CD4-positive, alpha-beta T cell treated with Interleukin-6 for 4 hours (primary cell): ENCODE measurements at places on chromosomes 6 and 20.

DNA sequence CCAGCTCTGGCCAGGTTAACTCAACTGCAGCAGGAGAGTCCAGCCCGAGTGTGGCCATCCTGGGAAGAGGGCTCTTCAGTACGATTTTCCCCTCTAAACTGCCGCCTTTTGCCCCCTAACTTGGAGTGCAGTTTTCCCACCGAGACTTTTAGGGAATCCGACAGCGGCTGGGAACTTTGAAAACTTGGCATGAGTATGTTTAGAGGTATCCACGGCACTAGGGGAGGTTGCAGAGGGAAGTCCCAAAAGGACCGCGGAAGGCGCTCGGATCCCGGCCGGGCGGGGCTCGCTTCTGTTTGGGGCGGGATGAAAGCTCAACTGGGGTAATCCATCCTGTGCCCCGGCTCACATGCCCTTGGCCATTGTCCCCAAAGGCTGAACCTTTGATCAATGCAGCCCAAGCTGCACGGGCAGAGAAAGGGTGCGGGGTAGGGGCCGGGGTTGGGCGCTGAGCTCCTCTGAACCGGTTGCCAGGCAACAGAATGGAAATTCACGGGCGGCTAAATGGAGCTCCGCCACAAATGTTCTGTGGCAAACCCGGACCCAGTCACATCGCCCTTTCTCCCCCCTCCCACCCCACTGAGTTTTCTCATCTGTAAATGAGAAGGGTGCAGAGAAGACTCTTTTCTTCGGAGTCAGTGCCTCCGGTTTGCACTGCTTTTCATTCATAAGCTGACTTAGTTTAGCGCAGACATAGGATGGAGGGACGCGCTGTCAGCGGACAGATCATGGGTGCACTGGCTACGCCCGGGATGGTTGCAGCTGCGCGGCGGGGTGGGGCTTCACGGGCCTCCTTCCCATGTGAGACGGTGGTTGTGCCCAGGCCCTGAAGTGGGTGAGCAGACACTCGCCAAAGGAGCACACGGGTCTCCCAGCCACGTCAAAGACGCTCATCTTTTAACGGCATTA, 2.3 kb downstream of the BMP6 start:
- DNase-seq, result no peak

DNA sequence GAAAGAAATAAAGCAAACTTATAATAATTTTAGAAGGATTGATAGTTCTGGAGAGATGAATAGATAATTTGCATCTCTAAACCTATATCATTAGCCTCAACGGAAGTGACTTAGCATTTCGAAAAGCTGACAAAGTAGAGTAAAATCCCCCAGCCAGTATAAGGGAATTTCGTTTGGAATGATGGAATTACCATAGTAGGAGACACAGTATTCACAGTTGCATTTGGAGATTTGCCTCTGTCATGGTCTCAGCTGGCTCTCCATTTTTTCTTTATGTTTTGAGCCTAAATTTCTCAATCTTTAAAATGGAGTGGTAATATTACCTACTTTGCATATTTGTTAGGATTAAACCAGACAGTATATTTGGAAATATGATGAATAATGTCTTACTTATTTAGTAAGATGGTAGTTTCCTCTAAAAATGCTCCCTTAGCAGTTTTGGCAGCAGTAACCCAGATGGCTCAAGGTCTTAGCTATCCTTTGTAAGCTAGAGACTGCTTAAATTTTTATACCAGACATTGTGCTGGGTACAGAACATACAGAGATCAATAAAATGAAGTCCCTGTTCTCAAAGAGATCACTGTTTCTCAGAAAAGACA, 58.2 kb downstream of the SMAP1 start:
- DNase-seq, result no peak

GRCh38 chr6:133551847-133552341, 310.7 kb downstream of the EYA4 start:
- no peak for DNase-seq

- DNase-seq, result no peak
These were observed 69.6 kb downstream of the JAG1 start for GRCh38 chr20:10603971-10604864.

GRCh38 chr20:17469246-17470030, 61.7 kb downstream of the BFSP1 start:
- no peak for DNase-seq

- DNase-seq, result no peak
These were observed 137.6 kb downstream of the PLCB4 start for GRCh38 chr20:9206486-9206885.

DNA sequence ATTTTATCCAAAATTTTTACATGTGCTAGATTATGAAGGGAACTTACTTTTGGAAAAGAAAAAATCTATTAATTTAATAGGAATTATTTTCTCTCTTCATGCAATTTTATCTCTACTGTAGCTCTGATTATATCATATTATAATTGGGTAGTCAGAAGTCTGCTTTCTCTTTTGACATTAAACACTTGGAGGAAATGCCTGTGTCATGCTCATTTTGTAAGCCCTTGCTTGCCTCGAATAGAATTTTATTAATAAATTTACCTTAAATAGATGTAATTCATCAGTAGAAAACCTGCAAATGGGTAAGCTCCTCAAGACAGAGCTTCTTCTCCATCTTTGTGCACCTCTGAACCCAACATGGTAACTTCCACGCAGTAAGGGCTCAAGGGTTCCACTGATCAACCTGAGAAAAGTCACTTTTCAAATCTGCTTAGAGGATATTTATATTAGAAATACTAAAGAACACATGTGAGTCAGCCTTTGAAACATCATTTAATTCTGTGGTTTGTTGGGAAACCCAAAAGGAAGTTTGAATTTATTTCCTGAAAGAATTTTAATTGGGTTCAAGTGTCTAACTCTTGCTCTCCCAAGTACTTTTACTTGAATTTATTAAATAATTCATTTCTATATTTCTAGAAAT, 266.0 kb downstream of the ALDH8A1 start:
- DNase-seq, result no peak

DNA sequence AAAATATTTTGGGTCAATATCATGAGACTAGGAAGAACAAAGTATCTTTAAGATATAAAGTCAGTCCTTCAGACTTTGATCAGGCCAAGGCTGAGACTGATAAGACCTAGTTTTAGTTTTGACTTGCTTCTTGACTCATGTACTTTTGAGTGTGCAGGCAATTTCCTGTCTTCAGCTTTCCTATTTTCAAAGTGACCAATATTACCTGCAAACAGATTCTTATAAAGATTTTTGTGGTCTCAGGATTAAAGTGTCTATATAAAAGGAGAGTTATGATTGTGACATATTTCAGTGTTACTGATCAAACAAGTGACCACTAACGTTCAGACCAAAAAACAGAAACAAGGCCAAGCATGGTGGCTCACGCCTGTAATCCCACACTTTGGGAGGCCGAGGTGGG, 36.0 kb upstream of the AKIRIN2 start:
- no peak for DNase-seq

DNA sequence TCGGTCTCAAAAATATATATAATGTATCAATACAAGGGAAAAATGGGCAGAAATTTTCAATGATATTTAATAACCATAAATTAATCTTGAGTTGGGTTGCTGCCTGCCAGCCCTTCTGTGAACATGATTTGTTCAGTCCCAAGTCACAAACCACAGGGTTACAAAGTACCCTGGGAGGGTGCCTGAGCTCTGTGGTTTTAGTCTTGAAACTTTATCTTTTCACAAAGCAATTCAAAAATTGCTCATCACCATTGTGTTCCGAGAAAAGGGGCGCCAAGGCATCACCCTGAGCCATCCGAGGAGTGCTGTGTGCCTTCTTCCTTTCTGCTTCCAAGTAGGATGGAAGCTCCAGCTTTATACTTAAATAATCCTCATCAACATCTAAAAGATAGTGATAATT, 141.6 kb upstream of the AKAP12 start:
- DNase-seq, result no peak

- no peak for DNase-seq
These were observed 959.7 kb downstream of the KIF16B start for GRCh38 chr20:15613530-15613929.

GRCh38 chr20:46599227-46599987, 49.0 kb upstream of the OCSTAMP start:
- no peak for DNase-seq

DNA sequence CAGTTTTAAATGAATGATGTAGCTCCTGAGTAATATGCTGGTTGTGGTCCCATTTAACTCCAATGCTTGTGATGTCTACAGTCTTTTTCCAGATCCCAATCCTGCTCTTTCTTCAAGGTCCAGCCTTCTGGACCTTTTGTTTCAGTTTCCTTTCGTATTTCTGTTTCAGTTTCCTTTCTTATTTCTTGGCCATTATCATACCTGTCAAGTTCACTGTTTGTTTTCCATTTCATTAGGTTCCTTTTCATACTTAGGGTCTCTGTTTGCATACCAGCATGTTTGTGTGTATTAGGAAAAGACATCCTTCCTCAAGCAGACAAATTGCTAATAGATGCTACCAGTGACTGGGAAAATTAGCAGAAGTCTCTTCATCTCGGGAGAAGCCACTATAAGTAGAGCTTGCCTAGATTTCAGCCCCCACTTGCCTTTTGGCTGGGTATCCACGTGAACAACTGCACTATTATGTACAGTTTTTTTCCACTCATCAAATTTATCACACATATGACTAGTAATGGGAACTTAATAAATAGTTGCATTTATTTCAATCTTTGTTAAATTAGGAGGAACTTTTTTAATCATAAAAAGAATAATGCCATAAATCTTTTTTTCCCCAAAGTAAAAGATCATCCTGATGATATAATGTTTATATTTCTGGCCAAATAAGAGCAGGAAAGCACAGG, 583.4 kb downstream of the BCKDHB start:
- no peak for DNase-seq

DNA sequence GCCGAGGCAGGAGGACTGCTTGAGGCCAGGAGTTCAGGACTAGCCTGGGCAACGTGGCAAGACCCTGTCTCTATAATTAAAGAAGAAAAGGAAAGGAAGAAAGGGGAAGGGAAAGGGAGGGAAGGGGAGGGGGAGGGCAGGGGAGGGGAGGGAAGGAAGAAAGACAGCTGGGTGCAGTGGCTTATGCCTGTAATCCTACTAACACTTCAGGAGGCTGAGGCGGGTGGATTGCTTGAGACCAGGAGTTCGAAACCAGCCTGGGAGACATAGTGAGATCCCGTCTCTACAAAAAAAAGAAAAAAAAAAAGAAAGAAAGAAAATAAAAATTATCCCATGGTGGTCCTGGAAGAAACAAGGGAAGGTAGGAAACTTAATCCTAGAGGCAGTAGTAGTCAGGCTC, 33.5 kb downstream of the BCL2L1 start:
- DNase-seq, result no peak

DNA sequence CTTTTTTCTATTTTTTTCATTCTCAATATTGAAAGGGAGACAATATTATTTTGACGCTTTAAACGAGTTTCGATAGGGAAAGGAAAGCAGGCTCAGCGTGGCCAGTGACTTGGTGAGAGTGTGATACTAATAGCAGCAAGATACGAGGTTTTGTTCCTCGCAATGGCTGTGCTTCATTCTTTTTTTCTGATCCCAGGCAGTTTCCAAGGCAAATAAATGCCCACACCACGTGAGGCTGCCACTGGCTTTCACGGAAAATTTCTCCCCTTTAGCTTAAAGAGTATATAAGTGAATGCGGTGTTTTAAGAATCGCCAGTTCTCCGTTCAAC, 196.4 kb upstream of the ZNF184 start:
- no peak for DNase-seq

DNA sequence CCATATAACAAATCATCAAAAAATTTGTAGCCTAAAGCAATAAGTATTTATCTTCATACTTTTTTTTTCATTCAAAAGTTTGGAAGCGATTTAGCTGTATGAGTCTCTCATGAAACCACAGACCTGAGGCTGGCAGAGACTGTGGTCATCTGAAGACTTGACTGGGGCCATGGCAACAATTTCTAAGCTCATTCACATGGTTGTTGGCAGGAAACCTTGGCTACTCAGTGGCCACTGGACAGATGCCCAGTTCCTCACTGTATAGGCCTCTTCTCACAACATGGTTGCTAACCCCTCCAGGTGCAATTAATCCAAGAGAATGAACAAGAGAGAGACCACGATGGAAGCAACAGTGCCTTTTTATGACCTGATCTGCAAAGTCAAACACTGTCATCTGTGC, 235.9 kb downstream of the BTBD3 start:
- no peak for DNase-seq

DNA sequence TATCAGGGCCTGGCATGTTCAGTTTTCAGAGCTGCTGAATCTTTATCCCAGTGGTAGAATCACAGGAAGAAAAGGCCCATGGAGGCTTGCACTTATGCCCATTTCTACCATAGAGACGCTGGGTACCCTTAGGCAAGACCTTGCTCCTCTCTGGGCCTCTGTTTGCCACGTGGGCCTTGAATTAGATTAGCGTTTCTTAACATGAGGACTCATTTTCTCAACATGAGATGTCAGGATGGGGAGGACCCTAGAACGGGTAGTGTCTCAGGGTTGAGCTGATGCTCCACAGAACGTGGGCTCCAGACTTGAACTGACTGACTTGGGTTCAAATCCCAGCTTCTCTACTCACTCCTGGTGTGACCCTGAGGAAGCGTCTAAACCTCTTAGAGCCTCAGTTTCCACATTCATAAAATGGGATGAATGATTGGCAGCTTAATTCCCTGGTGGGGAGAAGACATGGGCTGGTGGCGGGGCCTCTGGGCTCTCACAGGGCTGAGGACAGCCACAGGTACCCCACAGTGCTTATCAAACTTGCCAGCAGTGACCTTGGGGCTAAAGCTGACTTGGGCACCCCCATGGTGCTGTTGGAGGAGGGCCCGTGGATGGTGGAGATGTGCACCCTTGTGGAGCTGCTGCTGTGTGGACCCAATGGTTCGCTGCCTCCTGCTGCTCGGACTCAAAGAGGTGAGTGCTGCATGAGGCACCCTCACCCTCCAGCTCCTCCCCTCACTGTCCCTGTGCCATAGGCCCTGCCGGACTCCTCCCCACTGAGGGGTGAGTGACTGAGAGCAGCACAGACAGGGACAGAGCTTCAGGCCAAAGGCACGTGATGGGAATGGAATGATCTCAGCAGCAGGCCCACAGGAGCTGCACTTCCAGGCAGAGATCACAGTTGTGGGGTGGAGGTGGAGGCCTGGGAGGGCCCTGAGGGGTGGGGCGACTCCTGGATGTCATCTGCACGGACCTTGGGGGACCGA, 28.2 kb downstream of the SUN5 start:
- no peak for DNase-seq

DNA sequence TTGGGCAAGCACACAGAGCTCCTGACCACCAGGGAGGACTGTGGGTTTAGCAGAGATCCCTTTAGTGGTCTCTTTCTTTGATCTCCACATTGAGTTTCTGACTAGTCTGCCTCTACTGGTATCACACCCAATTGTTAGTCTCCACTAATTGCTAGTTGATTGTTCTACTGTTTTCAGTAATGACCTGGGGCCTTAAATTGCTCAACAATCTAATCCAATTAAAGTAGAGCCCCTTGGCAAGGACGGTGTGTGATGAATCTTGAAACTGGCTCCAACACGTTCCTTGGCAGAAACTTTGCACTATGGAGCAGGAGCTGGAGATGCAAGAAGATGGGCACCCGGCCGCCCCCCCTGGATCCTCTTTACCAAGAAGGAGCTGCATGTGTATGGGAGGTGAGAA, 12.3 kb downstream of the FAM50B start:
- DNase-seq, result no peak

DNA sequence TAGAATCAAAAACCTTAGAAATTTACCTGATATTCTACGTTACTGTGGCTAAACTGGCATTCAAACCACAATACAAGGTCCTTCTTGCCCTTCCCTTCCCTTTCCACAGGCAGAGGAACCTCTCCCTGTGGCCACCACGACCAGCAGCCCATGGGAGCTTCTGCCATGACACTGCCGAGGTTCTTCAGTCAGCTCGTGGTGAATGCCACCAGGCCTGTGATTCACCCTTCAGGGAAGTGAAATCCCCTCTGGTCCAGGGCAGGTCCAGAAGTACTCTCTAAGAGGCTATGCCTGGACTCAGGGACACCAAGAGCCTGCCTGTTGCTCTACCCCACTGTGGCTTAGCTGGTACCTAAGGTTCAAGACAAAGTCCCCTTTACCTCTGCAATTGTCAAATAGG, 123.0 kb downstream of the HTR1B start:
- no peak for DNase-seq
